ENCODE measurements at places on chromosomes 4 and X.
A peak's percentile ranks its signal among the peaks of the same experiment; 100 is the strongest.

GRCh38 chrX:153516073-153516472, 1.4 kb upstream of the ATP2B3 start:
- H3K27me3 ChIP-seq = no peaks in the 10 kb centered on the region
- H3K4me3 ChIP-seq = no peak overlapping the region
- no peaks in the 10 kb centered on the region for H3K36me3 ChIP-seq
- no peak overlapping the region for H3K27ac ChIP-seq
- H3K4me1 ChIP-seq = peaks cover 5% of the 10 kb centered on the region

DNA sequence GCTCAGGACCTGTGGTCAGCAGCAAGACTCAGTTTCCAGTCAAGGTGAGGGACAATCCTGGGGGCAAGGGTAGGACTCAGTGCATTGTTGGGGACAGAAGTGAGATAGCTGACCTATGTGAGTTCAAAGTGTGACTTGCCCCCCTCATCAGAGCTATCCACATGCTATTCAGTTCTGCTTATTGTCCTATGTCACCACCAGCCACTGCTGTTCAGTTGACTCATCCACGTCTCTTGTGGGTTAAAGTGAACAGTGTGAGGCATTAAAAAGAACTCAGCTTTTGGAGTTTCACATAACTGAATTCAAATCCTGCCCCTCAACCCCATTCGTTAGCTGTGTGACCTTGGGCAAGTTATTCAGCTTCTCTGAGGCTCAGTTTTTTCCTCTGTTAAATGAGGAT, 4.4 kb upstream of the APLN start:
- no peaks in the 10 kb centered on the region for H3K27me3 ChIP-seq
- DNase-seq = no peak
- no peaks in the 10 kb centered on the region for H3K4me1 ChIP-seq
- H3K4me3 ChIP-seq = no peak overlapping the region
- no peaks in the 10 kb centered on the region for H3K36me3 ChIP-seq
- H3K27ac ChIP-seq = no peak overlapping the region

DNA sequence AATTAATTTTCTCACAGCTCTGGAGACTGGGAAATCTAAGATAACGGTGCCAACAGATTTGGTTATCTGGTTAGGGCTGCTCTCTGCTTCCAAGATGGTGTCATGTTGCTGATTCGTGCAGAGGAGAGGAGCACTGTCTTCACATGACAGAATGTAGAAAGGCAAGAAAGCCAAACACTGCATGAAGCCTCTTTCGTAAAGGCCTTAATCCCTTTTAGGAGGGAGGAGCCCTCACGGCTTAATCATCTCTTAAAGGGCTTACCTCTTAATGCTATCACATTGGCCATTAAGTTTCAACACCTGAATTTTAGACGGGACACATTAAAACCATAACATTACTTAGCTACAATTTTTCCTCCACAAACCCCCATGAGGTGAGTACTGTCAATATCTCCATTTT, 174.1 kb downstream of the COX18 start:
- H3K27me3 ChIP-seq = no peaks in the 10 kb centered on the region
- no peaks in the 10 kb centered on the region for H3K4me1 ChIP-seq
- no peaks in the 10 kb centered on the region for H3K36me3 ChIP-seq
- no peak overlapping the region for H3K27ac ChIP-seq
- no peak overlapping the region for H3K4me3 ChIP-seq

DNA sequence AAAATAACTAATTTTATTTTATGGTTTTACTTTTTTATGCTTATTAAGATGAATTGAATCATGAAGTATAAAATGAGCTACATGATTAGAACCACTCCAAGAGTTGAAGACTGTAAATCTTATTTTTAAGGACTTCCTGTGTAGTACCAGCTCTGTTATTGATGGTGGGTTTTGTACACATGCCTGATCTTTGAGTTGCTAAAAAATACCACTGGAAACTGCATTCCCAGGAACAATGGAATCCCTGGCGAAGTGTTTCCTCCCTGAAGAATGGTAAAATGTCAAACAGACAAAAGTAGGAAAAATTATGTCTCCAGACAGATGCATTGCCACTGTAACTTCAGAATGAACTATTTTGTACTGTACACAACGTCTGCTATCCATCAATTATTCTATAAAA, 935.4 kb upstream of the TENM3 start:
- H3K27me3 ChIP-seq = no peaks in the 10 kb centered on the region
- no peaks in the 10 kb centered on the region for H3K36me3 ChIP-seq
- no peak overlapping the region for H3K4me3 ChIP-seq
- no peaks in the 10 kb centered on the region for H3K4me1 ChIP-seq
- no peak for DNase-seq

DNA sequence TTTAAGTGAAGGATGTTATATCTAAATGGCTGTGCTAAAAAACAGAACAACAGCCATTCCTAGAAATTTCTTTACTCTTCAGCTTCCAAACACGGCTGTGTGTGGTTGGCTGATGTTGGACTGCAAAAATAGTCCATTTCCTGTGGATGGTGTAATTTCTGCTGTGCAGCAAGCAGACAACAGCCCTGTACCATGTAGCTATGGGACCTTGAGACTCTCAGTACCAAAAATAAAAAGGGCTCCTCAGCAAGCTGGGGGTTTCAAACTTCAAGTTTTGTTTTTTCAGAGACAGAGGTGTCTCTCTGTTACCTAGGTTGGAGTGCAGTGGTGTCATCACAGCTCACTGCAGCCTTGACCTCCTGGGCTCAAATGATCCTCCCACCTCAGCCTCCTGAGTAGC, 18.1 kb downstream of the CD40LG start:
- H3K27me3 ChIP-seq = no peaks in the 10 kb centered on the region
- H3K4me1 ChIP-seq = no peaks in the 10 kb centered on the region
- no peak overlapping the region for H3K27ac ChIP-seq
- no peaks in the 10 kb centered on the region for H3K36me3 ChIP-seq
- no peak overlapping the region for H3K4me3 ChIP-seq

DNA sequence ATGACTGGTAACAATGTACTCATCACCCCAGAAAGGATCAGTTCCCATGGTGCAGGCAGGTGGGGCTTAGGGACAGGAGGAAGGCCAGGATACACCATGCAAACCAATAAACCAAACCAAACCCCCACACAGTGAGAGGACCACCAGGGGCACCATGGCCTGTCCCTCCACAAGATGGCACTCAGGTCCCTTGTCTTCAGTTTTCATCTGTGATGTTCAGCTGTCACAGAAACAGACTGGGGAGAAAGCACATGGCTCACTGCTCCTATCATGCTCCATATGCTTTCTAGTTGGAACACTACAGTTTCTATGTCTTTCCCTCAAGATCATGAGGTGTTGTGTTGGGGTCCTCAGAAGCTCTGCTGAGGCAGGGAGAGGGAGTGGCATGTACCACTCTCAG, 10.1 kb downstream of the HS3ST1 start:
- H3K27ac ChIP-seq = no peak overlapping the region
- H3K36me3 ChIP-seq = no peaks in the 10 kb centered on the region
- no peaks in the 10 kb centered on the region for H3K4me1 ChIP-seq
- no peak overlapping the region for H3K4me3 ChIP-seq

GRCh38 chr4:115657991-115658650, 544.7 kb upstream of the NDST4 start:
- H3K27ac ChIP-seq = no peak overlapping the region
- no peak overlapping the region for H3K4me3 ChIP-seq
- no peak for DNase-seq
- no peaks in the 10 kb centered on the region for H3K27me3 ChIP-seq
- H3K36me3 ChIP-seq = no peaks in the 10 kb centered on the region

DNA sequence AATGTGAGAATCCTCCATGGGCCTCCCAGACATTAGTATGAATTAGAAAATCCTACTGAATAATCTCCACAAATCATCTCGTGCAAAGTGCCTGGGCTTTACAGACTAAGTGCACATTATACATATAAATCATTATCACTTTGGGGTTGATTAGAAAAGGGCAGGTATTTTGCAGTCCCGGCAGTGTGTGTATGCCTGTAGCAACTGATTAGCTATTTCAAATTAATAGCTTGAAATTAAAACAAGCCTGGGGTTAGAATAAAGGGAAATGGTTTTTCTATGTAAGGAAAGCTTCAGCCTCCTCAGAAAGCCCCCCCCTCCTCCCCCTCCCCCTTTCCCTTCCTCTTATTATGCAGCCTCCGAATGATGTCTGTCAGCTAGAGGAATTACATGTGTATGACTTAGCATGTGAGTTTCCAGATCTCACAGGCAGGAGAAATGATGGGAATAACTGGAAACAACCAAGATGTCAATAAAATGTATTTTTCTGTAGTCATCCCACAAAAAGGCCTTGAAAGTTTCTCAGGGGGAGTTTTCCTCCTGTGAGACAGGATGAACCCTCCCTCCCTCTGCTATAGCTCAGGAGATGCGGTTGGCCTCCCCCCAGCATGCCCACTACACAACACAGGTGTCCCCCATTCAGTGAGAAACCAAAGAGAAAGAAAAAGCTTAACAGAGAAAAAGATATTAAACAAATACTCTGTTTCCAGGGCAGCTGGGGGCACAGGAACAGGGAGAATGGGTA, 41.2 kb upstream of the RASGEF1B start:
- no peak overlapping the region for H3K27ac ChIP-seq
- no peak overlapping the region for H3K4me3 ChIP-seq
- H3K36me3 ChIP-seq = no peaks in the 10 kb centered on the region
- DNase-seq = no peak
- no peaks in the 10 kb centered on the region for H3K27me3 ChIP-seq

DNA sequence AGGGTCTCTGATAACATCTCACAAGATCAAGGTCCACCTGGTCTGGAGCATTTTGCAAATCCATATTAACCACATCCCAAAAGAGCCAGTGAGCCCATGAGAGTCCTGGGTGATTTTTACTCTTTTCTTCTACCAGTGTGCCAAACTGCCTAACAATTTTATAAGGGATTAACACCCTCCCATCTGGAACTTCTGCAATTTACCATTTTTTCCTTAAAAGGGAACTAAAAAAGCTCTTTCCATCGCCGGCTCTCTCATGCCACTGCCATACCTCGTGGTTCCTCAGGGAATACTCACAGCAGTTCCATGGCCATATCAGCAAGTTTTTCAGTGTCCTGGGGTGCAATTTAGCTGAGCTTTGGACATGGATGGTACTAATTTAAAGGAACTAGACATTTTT, 55.7 kb downstream of the SEPSECS start:
- no peak overlapping the region for H3K4me3 ChIP-seq
- H3K27me3 ChIP-seq = no peaks in the 10 kb centered on the region
- H3K36me3 ChIP-seq = no peaks in the 10 kb centered on the region
- DNase-seq = no peak
- H3K27ac ChIP-seq = no peak overlapping the region
- H3K4me1 ChIP-seq = no peaks in the 10 kb centered on the region

GRCh38 chrX:139077281-139078250, 366.0 kb upstream of the FGF13 start:
- no peak overlapping the region for H3K4me3 ChIP-seq
- no peaks in the 10 kb centered on the region for H3K27me3 ChIP-seq
- no peak overlapping the region for H3K27ac ChIP-seq

DNA sequence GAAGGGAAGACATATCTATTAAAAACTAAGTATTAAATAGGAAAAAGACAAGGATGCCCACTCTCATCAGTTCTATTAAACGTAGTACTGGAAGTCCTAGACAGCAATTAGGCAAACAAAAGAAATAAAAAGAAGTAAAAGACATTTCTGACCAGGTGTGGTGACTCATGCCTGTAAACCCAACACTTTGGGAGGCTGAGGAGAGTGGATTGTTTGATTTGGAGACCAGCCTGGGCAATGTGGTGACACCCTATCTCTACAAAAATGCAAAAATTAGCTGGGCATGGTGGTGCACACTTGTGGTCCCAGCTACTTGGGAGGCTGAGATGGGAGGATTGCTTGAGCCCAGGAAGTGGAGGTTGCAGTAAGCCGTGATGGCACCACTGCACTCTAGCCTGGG, 1071.8 kb downstream of the FAT4 start:
- no peak overlapping the region for H3K27ac ChIP-seq
- no peak for DNase-seq
- no peak overlapping the region for H3K4me3 ChIP-seq
- H3K36me3 ChIP-seq = no peaks in the 10 kb centered on the region
- H3K27me3 ChIP-seq = no peaks in the 10 kb centered on the region

DNA sequence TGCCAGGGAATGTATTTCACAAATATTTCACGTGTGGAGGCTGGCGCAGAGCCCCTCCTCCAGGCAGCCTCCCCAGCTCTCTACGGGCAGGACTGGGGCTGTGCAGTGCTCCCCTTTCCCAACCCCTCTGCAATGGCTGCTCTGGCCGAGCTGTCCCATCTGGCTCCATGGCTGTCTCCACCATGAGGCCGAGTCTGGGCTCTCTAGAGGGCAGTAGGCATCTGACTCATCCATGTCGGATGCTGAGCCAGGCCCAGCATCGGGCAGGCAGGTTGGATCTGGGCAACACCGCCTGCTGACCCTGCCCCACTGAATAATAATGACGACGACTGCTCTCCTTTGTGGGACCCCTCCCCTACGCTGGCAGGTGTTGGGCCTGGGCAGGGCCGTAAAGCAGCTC, 11.0 kb upstream of the SH3TC1 start:
- DNase-seq = no peak
- no peak overlapping the region for H3K4me3 ChIP-seq
- no peaks in the 10 kb centered on the region for H3K27me3 ChIP-seq
- H3K4me1 ChIP-seq = peaks cover 76% of the 10 kb centered on the region
- H3K36me3 ChIP-seq = no peaks in the 10 kb centered on the region
- H3K27ac ChIP-seq = no peak overlapping the region

DNA sequence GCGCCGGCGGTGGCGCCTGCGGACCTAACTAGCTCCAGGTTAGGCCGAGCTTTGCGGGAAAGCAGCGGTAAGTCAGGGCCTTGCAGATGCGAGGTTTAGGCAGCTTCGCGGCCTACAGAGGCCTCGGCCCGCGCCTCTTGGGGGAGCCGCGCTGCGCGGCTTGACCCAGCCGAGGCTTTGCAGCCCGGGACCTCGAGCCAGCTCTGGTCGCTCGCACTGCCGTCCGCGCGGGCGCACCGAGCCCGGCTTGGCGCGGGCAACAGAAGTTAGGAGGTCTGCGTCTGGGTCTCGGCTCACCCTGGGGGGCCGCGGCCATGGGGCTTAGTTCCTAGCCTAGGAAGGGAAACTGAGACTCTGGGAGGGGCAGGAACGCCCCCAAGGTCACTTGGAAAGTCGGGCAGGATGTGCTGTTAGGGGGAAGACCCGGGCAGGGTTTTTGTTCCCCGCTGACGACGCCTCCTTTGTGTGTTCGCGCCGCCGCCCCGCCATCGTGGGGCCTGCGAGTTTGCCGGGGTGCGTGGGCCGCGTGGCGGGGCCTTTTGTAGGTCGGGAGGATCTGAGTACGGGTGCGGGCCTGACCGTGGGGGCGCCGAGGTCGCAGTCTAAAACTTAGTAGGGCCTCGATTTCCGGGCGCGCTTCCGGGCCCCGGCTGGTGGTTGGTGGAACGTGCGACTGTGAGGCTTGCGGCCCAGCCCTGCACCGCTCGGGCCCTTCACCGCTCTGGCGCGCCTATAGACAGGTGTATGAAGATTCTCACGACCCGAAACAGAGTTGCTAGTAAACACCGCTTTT, 482 bp downstream of the RNF4 start:
- peak; percentile 16 for DNase-seq
- H3K4me3 ChIP-seq = peak overlapping the region; percentile 92

Data from tibial nerve (tissue), 4 donors.